Activated CD8-positive, alpha-beta T cell treated with anti-CD3 and anti-CD28 coated beads, Interleukin-2, amount 10 ng/mL, durations not matched to agents 7 days and 5 days (primary cell): ENCODE measurements at places on chromosomes 3 and 15. TPM values are rescaled to one million over a fixed set of nuclear protein-coding genes. Genes with fewer than 3 reads are reported as not detected.

GRCh38 chr15:68408971-68409370 lies 23.0 kb downstream of the ITGA11 start:
- no peak overlapping the region for H3K4me3 ChIP-seq
- H3K36me3 ChIP-seq = no peaks in the 10 kb centered on the region
- H3K4me1 ChIP-seq = peaks cover 3% of the 10 kb centered on the region

DNA sequence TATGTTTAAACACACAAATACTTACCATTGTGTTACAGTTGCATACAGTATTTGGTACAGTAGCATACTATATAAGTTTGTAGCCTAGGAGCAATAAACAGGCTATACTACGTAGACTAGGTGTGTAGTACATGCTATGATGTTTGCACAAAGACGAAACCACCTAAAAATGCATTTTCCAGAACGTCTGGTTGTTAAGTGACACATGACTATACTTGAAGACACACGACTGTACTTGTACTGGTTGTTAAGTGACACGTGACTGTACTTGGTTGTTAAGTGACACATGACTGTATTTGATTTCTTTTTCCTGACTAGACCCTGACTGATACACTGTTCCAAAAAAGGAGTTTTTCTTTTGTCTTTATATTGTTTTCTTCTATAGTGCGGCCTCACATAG lies 34.1 kb downstream of the RAB8B start:
- H3K27me3 ChIP-seq = no peaks in the 10 kb centered on the region
- no peak overlapping the region for H3K27ac ChIP-seq
- H3K36me3 ChIP-seq = peaks cover 56% of the 10 kb centered on the region
- no peak for DNase-seq
- peaks cover 63% of the 10 kb centered on the region for H3K4me1 ChIP-seq

DNA sequence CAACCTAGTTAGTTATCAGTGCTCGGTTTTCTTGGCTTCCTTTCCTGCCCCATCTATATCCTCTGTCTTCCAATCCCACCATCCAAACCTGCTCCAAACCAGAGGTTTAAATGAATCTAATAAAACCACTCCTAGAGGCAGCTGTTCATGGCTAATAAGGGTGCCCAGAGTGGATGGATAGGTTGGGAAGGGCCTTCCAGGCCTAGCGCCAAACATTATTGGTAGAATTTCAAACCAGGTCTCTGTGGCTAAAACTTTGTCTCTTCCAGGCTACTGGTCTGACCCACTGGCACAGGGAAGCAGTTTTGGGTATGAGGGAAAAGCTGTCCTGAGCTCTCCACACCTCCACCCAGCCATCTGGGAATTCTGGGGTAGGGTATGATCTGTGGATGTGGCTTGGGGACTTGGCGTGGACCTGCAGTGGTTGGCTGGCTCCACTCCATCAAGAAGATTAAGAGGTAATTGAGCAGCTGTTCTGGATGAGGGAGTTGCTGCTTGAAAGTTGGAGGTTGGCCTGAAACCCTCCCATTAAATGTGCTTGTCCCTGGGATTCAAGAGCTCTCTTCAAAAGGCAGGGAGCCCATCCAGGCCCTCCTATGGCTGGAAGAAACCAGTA lies 29.3 kb upstream of the INSYN1 start:
- no peaks in the 10 kb centered on the region for H3K4me1 ChIP-seq
- no peak for DNase-seq
- no peaks in the 10 kb centered on the region for H3K36me3 ChIP-seq

GOLGA8J gene
- total RNA-seq = 0.34 TPM
